Mononuclear cell (primary cell): ENCODE measurements at places on chromosomes 7 and 10. TPM values are rescaled to one million over a fixed set of nuclear protein-coding genes. Genes with fewer than 3 reads are reported as not detected.

The MRC1 gene
- total RNA-seq, result 0.21 TPM

The FLNC gene
- under 0.01 TPM for total RNA-seq

The ARMC3 gene
- total RNA-seq, result 2.1 TPM

The LGI1 gene
- total RNA-seq, result 0.21 TPM

The RBM20 gene
- 1.0 TPM for total RNA-seq

The H2AZ2 gene
- 121 TPM for total RNA-seq

The DNAH11 gene
- total RNA-seq, result under 0.01 TPM

The TMEM130 gene
- total RNA-seq, result 0.21 TPM

The OR2A1 gene
- not detected for total RNA-seq

The IFIT1B gene
- 0.10 TPM for total RNA-seq

The KIAA1217 gene
- total RNA-seq, result 0.21 TPM

The TNPO3 gene
- 26.8 TPM for total RNA-seq

The PAPOLB gene
- not detected for total RNA-seq

The SLC16A9 gene
- not detected for total RNA-seq

The RBP4 gene
- not detected for total RNA-seq

The CTAGE4 gene
- total RNA-seq, result 2.0 TPM

The PDE1C gene
- not detected for total RNA-seq

The SPDYE6 gene
- not detected for total RNA-seq

The ARL5B gene
- 59.0 TPM for total RNA-seq

The TAF5 gene
- 4.8 TPM for total RNA-seq

The CPA2 gene
- not detected for total RNA-seq

The ABCA13 gene
- 0.21 TPM for total RNA-seq

The AGR3 gene
- total RNA-seq, result not detected
